ENCODE measurements at places on chromosomes 5 and 9. TPM values are rescaled to one million over a fixed set of nuclear protein-coding genes. Genes with fewer than 3 reads are reported as not detected.
A peak's percentile ranks its signal among the peaks of the same experiment; 100 is the strongest.

GRCh38 chr9:85223506-85224125, 518.1 kb downstream of the AGTPBP1 start:
- no peak for DNase-seq

KIF20A gene
- polyA plus RNA-seq = 36.0 TPM

DNA sequence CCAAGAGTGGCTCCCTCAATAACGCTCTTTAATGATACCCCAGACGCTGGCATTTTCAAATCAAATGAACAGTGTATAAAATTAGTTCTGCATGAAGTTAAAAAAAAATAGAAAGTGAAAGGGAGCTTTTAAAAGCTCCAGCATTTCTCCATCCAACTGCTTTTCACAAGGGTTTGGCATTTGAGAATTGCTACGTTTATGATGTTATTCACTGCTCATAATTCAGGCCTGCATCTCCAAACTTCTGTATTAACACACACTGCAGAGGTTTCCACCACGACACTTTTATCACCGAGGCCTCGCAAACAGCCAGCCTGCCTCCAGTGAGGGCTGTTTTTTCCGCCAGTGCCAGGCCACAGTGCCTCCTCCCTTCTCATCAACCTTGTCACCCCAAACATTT, 205.5 kb upstream of the EFNA5 start:
- no peak for DNase-seq

DNA sequence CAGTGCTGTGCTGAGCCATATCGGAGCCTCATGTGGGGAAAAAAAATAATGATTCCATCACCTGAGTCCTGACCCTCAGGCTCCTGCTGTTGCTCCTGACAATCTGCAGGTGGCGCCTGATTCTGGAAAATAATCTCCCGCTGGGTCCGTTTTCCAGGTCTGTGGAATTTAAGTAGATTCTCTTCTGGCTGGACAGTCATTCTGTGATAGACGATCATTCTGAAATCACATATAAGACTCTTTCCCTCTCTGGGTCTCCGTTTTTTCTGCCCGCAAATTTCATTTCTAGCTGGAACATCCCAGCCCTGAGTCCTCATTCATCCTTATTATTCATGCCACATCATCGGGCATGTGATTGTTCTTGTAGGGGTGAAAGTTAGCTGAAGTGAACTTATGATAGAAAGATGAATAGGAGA, 22.1 kb upstream of the STXBP1 start:
- no peak for DNase-seq

DNA sequence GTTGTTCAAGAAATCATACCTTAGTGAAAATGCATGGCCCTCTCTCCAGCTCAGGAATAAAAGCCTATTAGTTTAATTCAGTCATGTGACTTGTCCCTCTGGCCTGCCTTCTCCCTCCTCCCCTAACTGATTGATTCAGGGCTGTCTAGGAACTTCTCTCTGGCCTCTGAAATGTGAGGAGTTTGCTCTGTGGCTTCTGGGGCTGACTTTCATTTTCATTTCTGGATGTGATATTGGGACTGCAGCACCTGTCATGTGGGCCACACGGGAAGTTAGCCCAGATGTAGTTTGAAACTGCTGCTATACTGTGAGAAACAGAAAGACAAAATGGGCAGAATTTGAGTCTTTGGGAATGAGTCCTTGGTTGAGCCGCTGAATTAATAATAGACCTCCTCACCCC, 44.8 kb downstream of the PARP8 start:
- DNase-seq = no peak

TXN gene
- 250 TPM for polyA plus RNA-seq

CFAP90 gene
- polyA plus RNA-seq = 5.6 TPM

GRCh38 chr5:127311781-127312525, 21.4 kb downstream of the MEGF10 start:
- DNase-seq = no peak

DNA sequence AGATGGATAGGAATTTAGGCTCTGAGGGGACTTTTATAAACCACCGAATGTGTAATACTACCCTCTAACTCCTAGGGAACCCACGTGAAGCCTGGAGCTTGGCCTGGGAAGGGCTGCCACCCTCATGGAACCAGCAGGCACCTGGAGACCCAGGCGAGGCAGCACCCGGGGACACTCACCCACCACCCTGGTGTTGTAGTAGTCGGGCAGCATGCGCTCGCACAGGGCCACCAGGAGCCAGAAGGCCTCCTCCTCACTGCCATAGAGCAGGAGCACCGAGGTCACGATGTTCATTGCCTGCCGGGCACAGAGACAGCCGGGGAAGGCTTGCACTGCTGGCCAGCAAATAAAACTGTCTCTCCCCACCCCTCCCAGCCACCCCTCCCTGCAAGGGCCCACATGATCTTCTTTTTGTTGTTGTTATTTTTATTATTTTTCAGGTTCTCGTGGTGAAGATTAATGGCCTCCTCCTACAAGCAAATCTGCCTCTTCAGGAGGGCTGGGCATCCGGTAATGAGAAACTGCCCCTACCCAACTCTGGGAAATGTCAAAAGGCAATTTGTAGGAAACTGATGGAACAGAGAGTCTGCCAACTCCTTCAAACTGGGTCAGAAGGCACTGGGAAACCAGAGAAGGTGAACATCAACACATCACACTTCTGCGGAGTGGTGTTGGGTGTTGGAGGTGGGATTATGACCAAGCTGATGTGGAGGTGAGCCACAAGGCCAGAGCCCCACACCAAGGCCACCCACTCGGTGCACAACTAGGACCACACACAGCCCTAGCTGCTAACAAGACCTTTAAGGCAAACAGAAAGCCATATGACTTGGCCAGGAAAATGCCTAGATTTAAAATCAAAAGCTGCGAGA, 17.4 kb upstream of the MRNIP start:
- DNase-seq = no peak

DNA sequence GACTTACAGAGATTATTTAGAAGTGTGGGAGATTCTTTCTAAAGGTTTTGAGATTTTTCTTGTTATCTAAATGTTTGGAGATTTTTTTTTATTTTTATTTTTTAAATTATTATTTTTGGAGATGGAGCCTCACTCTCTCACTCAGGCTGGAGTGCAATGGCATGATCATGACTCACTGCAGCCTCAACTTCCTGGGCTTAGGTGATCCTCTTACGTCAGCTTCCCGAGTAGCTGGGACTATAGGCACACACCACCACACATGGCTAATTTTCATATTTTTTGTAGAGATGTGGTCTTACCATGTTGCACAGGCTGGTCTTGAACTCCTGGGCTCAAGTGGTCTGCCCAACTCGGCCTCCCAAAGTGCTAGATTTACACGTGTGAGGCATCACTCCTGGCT, 694.5 kb downstream of the TLE1 start:
- no peak for DNase-seq

GRCh38 chr9:33348998-33349397, 53.4 kb downstream of the AQP7 start:
- DNase-seq = no peak

TPPP gene
- polyA plus RNA-seq = 4.5 TPM

DNA sequence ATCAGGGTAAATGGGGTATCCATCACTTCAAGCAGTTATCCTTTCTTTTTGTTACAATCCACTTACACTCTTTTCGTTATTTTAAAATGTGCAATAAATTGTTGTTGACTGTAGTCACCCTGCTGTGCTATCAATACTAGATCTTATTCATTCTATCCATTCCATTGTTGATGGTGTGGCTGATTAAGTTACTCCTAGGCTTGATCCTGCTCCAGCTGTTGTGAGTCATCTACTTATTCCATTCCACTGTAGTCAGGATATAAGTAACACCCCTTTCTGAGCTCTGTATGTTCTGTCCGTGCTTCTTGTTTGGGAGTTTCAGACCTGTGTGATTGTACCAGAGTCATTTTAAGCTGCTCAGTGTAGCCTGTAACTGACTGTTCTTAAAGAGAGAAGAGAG, 122.5 kb upstream of the RUSC2 start:
- no peak for DNase-seq

DNA sequence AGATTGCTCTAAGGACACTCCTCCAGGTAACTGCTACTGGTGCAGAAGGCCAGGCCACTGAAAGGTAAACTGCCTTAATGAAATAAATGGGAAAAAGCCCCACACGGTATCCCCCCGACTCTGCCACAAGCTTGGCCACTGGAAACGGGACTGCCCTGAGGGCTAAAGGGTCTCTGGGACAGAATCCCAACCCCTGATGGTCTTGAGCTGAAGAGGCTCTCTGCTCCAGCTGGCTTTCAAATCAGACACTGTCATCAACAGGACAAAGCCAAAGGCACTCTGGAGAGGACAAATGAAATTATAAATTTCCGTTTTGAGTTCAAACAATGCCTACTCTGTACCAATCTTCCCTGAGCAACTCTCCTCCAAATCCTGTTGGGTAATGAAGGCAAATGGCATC, 33.6 kb upstream of the HMGCR start:
- no peak for DNase-seq

DNA sequence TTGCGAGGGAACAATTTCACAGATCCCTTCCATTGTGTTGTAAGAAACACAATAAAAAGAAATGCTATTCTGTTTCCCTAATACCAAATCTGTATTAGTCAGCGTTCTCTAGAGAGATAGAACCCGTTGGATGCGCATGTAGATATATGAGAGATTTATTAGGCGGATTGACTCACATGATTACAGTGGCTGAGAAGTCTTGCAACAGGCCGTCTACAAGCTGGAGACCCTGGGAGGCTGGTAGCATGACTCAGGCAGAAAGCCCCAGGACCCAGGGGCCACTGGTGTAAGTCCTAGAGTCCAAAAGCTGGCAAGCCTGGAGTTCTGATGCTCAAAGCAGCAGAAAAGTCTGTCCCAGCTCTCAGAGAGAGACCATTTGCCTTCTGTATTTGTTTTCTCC, 18.4 kb upstream of the IL17B start:
- DNase-seq = no peak

CCL27 gene
- 0.46 TPM for polyA plus RNA-seq

- DNase-seq = no peak
Measured at GRCh38 chr5:60540856-60541805, 158.8 kb downstream of the DEPDC1B start.

DNA sequence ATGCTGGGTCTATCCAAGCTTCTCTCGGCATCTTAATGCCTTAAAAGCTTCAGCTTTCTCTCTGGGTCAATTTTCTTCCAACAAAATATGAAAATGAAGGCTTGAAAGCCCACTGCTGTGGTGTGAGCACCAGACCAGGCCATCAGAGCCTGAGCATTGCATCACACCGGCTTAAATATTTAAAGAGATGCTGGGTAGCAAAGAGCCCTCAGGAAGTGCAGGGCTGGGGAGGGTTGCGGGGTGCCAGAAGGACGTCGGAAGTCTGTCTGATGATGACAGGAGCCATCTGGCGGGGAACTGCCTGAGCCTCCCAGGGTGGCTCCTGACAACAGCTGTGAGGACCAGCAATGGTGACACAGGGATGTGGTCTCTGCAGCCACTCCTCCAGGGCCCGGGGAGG, 185.5 kb downstream of the OLFM1 start:
- peak; percentile 36 for DNase-seq

DNA sequence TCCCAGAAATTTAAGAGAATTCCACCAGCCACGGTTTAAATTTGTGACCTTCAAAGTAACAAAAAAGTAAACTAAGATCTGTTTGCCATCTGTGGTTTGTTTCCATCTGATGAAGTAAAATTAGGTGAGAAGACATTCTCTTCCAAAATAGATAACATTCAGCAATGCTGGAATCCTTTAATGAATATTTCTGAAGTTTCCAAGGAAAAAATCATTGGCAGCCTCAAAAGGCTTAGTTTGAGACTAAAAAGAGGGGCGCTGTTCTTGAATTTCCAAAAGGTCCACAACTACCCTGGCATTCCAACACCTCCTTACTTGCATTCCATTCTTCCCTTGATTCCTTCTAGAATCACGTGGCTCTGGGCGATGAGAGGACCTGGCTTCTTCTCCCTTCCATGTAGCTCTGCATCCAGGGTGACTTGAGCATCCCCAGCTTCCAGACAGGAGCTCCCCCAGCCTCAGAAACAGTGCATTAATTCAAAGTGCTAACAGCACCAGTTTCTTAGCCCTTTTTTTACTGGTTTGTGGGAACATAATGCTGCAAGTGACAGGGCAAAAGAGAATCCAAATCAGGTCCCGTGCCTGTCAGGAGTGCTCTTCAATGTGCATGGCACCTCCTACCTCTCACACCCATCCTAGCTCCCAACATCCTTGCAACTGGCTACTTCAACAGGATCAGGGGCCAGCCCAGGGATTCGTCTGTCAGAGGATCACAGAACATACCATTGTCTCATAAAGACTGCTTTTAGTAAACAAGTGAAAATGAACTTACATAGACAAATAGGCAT, 191.5 kb upstream of the S1PR3 start:
- no peak for DNase-seq

- DNase-seq = no peak
Measured at GRCh38 chr5:33981408-33982162, 2.9 kb downstream of the SLC45A2 start.

DNA sequence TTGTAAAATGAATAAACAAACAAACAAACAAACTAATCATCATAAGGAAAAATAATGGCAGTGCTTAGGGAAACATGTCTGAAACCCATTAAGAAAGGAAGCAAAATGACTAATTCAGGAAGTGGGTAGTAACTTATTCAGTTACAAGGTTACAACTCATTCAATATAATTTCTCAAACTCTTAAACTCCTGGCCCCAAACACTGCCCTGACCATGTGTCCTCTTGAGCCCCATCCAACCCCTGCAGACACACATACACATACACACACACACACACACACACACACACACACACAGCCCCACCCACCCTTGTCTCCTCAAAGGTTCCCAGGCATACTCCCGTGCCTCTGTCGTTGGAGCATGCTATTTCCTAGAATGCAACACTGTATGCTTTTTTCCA, 193.9 kb downstream of the SEC61B start:
- DNase-seq = peak; percentile 4

DNA sequence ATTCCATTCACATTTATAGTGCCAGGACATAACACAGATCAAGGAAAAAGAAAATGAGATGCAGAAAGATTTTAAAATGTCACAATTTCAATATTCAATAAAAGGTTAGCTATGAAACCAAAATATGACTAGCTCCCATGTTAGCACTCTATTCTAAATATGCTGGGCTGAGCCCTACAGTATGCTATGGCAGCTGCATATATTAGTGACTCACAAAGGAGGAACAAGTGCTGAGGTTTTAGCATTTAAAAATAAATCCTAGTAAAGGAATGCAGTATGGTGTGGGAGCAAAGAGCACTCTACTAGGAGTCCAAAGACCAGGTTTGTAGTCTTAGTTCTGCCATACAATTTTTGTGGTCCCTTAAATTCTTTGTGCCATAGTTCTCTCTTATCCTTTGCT, 118.4 kb downstream of the OXCT1 start:
- no peak for DNase-seq

- DNase-seq = no peak
Measured at GRCh38 chr5:90022002-90022710, 387.4 kb downstream of the CETN3 start.
